ENCODE measurements at places on chromosomes 4 and X.

- DNase-seq: no peak
Observed at GRCh38 chr4:101184668-101185067, 162.7 kb downstream of the PPP3CA start.

- DNase-seq: no peak
Observed at GRCh38 chr4:25743971-25744370, 88.3 kb downstream of the SLC34A2 start.

DNA sequence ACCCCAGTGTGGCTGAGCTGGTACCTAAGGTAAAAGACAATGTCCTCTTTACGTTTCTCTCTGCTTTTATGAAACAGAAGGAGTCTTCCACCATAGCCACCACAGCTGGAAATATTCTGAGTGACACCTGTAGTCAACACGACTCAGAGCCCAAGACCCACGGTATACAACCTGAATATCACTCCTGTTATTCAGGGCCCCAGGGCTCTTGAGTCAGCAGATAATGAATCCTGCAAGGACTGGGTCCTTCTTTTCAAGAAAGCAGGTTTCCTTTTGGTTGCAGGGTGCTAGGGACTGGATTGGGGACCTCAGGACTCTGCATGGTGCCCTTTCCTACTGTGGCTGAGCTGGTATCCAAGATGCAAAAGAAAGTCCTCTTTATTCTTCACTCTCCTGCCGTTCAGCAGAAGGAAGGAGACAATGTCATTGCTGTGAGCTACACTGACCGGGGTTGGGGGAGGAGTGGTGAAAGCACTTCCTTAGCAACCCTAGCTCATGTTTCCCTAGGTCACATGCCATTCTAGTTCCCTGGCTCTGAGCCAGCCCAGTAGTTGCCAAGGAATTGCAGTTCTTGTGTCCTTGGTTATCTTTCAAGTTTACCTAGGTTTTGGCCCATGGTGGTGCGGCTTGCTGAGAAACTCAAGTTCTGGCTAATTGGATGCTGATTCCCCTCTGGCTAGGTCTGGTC lies 23.7 kb upstream of the UNC5C start:
- no peak for DNase-seq

DNA sequence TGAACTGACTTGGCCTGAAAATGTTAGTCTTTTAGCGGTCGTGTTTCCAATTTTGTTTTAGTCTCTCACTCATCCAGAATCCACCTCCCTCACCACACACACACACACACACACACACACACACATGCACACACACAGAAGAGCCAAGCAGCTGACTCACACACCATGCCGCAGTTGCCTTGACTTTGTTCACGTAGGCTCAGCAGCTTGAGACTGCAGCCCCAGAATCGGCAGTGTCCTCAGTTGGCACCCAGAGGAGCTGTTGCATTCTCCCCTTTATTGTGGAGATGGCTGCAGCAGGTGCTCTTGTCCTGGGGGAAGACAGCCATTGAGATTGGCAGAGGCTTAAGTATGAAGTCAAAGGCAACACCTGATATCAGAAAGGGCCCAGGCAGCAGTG lies 20.9 kb upstream of the XPNPEP2 start:
- no peak for DNase-seq

GRCh38 chr4:38466401-38466800 lies 197.6 kb upstream of the KLF3 start:
- DNase-seq: no peak

DNA sequence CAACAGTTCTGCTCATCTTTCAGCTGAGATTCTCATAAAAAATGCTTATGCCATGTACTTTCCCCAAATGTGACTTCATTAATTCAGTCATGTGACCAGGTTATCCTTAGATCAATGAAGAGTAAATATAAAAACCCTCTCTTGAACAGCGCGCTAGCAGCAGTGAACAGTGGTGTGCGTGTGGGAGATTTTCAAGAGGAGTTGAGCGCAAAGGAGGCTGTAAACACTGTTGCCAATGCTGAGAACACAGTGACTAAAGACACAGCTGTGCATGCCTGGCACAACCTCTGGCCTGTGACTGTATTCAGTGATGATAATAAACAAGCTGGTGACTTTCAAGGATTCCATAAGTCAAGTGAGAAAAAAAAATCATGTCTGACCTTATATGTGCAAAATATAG lies 25.1 kb downstream of the MSX1 start:
- no peak for DNase-seq

DNA sequence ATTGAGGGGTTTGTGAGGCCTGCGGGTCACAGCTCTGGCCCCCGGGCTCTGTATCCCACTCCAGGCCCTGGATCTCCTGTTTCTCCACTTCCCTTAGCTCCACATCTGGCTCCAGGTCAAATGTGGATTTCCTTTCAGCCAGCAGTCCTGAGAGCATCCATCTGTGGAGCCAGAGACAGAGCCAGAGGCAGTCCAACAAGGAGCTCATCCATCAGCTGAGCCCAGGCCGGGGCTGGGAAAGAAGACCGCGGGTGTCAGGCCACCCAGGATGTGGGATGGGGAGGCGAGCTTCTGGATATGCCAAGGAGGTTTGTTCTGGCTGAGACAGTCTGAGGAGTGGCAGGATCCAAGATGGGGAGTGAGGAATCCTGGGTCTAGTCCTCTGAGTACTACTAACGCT lies 91.7 kb downstream of the EFNB1 start:
- DNase-seq: no peak

- no peak for DNase-seq
Observed at GRCh38 chr4:17091104-17091503, 192.7 kb upstream of the LDB2 start.

DNA sequence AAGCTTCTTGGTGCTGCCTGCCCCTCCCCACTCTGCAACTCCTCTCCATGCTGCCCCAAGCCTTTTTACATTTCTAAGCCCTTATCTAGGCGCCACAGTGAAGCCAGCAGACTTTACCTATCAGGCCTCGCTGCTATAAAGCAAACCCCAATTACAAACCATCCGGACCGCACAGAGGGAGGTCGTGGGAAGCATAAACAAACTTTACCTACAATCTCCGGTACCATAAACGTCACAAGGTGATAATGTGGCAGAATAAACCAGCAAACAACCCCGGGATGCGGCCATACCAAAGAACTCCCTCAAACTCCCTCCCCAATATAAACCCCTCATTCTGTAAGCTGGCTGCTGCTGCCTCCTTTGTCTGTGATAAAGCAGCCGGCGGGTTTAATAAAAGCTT lies 54.0 kb upstream of the ZCCHC13 start:
- no peak for DNase-seq

- no peak for DNase-seq
Observed at GRCh38 chr4:69896530-69897116, 34.2 kb upstream of the CSN1S1 start.

DNA sequence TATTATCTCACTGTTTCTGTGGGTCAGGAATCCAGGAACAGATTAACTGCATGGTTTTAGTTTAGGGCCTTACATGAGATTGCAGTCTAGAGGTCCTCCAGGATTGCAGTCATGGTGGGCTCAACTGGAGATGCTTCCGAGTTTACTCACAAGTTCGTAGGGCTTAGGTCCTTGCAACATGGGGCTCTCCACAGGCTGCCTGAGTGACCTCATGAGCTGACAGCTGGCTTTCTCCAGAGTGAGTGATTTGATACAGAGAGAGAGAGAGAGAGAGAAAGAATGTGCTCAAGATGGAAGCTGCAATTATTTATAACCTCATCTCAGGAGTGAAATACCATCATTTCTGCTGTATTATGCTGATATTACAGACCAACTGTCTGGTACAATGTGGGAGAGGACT lies 168.9 kb downstream of the GPAT3 start:
- no peak for DNase-seq

DNA sequence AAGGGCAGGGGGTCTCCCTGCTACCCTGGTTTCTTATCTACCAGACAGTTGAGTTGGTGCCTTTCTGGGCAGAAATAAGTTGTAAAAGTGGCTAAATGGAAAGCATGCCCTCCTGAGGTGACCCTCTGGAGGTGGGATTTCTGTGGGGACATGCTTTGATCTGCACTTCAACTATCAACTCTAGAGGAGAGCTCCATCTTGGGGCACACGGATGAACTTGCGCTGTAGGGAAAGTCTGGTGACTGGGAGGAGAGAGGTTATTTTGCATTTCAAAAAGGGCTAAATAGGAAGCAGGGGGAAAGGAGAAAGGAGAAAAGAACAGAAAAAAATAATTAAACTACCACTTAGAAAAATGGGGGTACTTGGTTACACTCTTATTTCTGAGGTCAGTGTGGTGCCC lies 12.7 kb upstream of the RHOXF2B start:
- DNase-seq: no peak

- DNase-seq: no peak
Observed at GRCh38 chr4:71498002-71498401, 159.2 kb downstream of the SLC4A4 start.

- no peak for DNase-seq
Observed at GRCh38 chrX:3440981-3441380, 94.5 kb upstream of the MXRA5 start.

GRCh38 chr4:52726826-52727580 lies 24.2 kb downstream of the ERVMER34-1 start:
- DNase-seq: no peak

GRCh38 chrX:69510137-69510715 lies 6.1 kb downstream of the NALF2 start:
- no peak for DNase-seq

- DNase-seq: no peak
Observed at GRCh38 chr4:27685947-27686346, 825.3 kb downstream of the STIM2 start.

DNA sequence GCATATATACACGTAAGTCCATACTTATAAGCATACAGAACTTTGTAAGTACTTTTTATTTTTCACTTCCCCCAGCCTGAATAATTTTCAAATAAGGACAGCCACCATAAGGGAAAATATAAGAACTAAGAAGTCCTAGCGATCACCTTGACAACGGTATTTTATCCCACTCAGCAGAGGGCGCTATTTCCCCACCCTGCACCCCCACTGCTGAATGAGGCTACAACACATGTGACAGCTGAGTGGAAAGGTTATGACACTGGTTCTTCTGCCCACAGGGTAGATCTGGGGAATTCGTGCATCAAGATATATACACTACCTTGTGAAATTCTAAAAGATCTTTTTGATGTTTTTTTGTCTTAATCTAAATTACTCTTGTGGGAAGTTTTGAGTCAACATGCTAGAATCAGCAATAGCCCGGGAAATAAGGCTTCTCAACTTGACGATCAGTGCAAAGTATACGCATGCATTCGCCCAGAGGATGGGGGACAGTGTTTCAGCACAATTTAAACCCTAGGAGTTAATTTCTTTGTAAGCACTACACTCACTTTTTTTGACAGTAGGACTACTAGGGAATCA lies 151.5 kb downstream of the CORIN start:
- peak; percentile 14 for DNase-seq

GRCh38 chr4:88104902-88105610 lies 53.4 kb downstream of the ABCG2 start:
- no peak for DNase-seq

DNA sequence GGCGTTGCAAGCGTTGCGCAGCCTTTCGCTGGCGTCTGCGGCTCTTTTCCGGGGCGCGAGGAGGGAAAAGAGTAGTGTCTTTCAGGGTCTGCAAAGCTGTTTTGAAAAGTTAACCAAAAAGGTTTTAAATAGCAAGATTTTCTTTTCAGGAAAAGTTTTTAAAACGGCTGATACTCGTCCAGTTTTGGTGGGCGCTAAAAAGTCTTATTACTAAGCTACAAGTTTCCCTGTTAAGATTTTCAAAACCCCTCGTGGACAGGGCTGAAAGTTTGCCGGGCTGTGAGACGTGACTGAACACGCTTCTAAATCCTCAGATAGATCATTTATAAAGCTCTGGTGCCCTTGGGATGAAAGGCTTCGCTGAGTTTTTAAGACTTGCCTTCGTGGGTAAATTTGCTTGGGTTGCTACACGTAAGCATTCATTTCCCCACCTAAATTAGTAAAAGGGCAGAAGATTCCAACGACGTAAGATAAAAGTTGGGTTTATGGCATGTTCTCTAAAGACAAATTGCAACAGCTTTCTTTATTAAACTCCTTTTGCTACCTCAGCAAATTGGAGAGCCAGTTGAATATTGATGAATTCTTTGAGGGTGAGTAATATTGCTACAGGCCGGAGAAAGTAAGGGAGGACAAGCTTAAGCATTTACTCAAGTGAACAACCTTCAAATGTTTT lies 91.5 kb downstream of the HPRT1 start:
- DNase-seq: no peak

DNA sequence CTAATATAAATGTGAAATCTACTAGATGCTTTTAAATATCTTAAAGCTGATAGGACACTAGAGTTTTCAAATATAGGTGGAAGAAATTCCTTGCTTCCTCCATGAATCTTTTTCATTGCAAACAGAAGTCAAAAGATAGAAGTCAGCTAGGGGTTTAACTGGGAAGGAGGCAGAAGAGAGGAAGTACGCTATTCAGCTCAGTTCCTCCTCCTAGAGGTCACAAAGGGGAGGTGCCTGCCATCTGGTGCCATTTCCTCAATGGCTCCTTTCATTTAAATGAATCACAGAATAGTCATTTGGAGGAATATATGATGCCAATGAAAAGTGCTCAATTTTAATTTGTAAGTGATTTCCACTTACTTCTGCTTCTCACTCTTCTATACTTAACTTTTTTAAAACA lies 8.5 kb downstream of the COL25A1 start:
- no peak for DNase-seq

GRCh38 chr4:54945838-54946237 lies 179.6 kb downstream of the KDR start:
- no peak for DNase-seq

DNA sequence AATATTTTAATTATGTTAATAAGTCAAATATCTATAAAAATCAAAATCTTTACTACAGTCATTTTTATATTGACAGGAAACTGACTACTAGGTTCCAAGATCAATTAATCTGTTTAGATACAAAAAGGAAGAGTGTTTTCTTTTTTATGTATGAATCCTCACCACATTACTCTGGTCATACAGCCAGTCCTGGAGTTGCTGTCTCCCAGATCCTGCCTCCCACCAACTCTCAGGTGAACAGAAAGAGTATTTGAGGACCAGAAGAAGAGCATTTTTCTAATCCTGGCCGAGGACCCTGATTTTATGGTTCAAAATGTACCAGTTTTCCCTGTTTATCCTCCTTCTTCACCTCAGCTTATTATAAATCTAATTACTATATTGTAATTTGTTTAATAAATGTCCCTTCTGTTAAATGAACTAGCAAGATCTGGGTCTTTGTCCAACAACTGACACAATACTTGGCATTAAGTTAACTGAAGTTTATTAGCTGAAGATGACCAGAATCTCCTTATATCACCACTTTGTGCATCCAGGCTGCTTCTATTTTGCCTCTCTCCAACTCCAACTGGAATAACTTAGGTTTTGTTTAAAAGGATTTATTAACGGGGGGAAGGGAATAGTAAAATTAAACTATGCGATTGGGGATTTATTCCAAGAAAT lies 224.4 kb upstream of the PCDH7 start:
- no peak for DNase-seq

GRCh38 chrX:49042581-49043219 lies 457 bp downstream of the TFE3 start:
- DNase-seq: no peak

GRCh38 chr4:6199422-6199921 lies 877 bp downstream of the JAKMIP1 start:
- DNase-seq: no peak

DNA sequence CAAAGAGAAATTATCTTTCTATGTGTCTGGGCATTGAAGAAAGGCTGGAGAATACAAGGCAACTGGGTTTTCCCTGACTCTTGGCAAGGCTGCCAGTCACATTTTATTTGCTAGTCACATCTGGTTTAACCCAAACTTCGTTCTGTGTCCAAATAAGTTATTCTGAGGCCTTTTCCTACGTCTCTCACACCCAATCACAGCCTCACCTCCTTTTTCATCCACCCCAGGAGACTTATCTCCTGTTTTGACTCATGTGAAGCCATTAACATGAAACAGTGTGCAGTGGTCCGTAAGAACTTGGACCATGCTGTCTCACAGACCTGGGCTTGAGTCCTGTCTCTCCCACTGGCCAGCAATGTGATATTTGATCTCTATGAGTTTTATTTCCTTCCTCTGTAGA lies 59.3 kb downstream of the CNGA2 start:
- no peak for DNase-seq
